ENCODE measurements at places on chromosomes 6 and 20.

DNA sequence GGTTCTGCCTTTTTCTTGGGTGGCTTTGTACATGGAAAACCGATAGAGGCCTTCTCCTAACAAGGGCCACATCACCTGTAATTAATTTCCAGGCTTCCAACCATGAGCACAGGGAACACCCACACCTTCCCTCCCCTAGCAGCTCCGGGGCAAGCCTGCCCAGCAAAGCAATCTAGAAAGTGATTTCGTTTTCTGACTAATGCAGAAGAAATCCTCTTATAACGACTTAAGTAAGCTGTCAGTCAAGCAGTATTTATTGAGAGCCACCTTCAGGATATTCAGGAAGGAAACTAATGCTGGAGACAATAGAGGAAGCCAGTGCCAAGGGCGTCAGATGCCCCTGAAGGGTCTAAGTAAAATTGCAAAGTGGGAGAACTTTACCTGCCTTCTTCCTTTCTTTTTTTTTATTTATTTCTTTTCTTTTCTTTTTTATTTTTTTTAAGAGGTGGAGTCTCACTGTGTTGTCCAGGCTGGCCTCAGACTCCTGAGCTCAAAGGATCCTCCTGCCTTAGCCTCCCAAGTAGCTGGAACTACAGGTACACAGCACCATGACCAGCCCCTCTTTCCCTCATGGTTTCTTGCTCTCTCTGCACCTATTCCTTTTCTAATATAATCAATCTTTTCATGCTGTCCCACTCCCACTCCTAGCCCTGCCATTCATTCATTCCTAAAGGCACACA lies 67.5 kb upstream of the MBOAT1 start:
- no peak for DNase-seq

DNA sequence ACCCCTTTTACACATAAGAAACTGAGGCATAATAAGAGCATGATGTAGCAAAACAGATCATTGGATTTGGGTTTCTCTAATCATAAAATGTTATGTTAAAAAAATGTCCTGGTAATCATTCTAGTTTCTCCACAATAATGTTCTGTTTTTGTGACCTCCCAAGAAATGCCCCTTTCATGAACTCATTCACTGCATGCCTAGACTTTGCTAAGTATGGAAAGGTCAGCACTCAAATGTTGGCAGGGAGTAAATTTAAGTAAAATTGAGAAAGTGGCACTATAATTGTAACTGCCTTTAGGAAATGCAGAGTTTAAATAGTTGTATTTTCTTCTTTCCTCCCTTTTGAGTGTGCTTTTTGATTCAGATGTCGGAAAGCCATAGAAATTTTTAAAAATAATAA lies 48.5 kb upstream of the ID4 start:
- DNase-seq = no peak

- DNase-seq = no peak
These were observed 24.7 kb downstream of the RALGAPB start for GRCh38 chr20:38497246-38497935.

DNA sequence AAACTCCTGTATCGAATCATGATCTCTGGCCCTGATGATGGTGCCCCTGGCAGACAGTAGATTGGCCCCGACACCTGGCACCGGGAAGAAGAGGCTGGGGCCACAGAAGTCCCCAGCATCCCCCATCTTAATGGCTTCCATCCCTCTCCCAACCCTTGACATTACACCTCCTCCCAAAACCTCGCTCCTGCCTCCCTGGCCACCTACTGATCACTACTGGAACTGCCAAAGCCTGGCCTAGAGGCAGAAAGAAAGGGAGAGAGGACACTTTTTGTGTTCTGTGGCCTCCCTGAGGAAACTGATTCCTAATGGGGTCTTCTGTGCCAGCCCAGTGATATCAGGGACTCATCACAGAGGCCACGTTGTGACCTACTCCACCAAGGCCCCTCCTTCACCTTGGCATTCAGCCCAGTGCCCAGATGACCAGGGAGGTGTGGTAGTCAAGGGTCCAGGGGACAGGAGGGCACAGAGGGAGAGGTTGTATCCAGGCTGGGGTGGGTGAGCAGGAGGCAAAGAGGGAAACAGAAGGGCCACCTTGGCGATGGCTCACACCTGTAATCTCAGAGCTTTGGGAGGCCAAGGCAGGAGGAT lies 6.1 kb downstream of the C20orf173 start:
- no peak for DNase-seq

GRCh38 chr6:148313488-148313887 lies 29.1 kb upstream of the SASH1 start:
- DNase-seq = no peak

DNA sequence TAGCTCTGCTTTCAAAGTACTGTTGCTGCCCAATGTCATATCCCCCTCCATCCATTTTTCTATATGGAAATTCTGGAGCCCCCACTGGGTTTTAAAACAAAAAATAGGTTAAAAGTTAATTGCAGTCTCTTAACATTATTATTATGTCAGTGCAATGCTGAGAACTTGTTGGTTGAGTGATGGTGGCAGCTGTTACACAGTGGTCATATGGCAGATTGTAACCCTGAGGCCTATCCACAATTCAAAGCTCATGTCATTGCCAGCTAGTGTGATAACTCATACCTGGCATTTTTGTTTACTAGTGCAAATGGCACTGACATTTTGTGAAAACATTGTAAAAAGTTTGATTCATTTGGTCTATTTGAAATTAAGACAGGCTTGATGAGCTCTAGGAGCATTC lies 305.7 kb upstream of the FLRT3 start:
- no peak for DNase-seq

- DNase-seq = no peak
These were observed 115.3 kb downstream of the SYNDIG1 start for GRCh38 chr20:24584538-24585356.

GRCh38 chr6:169887529-169888140 lies 136.2 kb downstream of the ERMARD start:
- no peak for DNase-seq

- DNase-seq = no peak
These were observed 267.7 kb downstream of the PRL start for GRCh38 chr6:22029171-22029570.

DNA sequence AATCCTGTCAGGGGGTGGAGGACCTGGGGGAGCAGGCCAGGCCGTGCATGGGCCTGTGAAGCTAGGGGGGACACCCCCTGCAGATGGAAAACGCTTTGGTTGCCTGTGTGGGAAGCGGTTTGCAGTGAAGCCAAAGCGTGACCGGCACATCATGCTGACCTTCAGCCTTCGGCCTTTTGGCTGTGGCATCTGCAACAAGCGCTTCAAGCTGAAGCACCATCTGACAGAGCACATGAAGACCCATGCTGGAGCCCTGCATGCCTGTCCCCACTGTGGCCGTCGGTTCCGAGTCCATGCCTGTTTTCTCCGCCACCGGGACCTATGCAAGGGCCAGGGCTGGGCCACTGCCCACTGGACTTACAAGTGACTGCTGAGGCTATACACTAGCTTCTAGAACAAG lies 1.8 kb downstream of the ZBTB9 start:
- DNase-seq = no peak

DNA sequence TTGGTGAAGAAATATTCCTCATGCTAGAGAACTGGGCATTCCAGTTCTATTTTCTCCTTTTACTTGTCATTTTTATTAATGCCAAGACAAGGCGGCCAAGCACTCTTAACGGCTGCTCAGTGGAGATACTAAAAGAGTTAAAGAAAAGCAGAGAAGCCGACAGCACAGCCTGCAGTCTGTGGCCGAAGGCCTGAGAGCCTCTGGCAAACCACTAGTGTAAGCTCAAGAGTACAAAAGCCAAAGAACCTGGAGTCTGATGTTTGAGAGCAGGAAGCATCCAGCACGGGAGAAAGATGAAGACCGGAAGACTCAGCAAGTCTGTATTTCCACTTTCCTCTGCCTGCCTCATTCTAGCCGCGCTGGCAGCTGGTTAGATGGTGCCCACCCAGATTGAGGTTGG lies 167.1 kb upstream of the FUT9 start:
- no peak for DNase-seq

DNA sequence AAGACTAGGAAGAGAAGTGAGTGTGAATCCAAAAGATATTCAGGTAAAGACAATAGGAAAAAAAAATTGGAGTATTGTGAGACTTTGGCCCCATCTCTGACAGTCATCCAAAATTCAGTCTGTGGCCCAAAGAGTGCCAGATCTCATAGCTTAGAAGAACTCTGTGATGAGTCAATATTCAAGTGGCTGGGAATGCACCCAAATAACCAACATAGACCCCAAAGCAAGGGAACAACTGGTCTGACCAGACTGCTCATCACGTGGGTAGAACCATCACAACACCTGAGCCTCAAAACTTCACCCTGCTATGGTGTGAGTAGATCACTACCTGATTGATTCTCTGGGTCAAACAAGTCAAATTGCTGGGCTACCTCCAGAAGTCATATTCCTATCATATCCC lies 51.1 kb upstream of the TRDN start:
- no peak for DNase-seq

DNA sequence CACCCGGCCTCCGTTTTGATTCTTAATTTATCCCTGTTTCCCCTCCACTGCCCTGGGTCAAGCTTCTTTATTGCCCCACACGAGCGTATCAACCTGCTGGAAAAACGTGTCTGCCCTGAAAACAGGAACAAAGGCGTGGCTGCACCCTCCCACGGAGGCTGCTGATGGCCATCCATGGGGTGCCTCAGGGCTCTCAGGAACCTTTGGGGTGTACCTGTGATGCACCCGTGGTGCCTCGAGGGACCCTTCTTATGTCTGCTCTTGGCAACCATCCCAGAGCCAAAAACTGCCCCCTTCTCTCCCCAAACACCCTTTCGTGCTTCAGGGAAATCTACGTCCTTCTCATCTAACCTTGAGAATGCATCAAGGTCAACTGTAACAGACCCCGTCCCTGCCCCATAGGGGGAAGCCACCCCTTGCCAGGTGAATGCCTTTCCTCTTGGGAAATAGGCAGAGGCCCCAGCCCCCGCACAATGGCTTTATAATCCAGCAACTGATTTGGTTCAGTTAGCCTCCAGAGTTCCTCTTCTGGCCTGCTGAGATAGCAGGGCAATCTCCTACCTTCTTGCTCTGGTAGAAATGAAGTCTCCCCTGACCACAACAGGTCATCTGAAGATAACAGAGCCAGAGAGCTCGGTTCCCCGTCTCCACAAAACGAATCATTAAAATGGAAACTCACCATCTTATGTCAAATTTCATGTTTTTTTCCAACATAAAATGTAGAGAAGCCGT lies 29.4 kb downstream of the PSMG4 start:
- no peak for DNase-seq

DNA sequence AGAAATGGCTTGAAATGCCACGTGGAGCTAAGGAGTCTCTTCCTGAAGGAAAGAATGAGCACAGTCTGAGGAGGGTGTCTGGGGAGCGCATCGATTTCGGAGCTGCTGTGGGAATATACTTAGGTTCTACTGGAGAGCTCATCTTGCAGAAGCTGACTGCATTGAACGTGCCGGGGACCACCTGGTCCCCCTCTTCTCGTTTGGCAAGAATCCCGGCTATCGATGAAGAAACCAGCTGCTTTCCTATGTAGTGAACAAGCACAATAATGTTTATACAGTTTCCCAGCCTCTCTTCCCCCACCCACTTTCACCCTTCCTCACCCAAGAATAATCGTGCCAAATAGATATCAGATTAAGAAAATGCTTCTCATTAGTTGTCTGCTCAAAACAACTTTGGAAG lies 242.5 kb downstream of the PACRG start:
- DNase-seq = no peak

- no peak for DNase-seq
These were observed 74.8 kb upstream of the MLN start for GRCh38 chr6:33878562-33878961.

- DNase-seq = no peak
These were observed 107.3 kb upstream of the SNX9 start for GRCh38 chr6:157715728-157716164.
